ENCODE measurements at places on chromosomes 6 and 20.

- DNase-seq: no peak
Measured at GRCh38 chr6:81093051-81093450, 659.4 kb downstream of the TENT5A start.

GRCh38 chr20:60292001-60292520 lies 333.8 kb downstream of the CDH26 start:
- DNase-seq: no peak

GRCh38 chr6:20845592-20845991 lies 311.3 kb downstream of the CDKAL1 start:
- no peak for DNase-seq

- no peak for DNase-seq
Measured at GRCh38 chr6:2917801-2918445, 14.8 kb upstream of the SERPINB9 start.

- DNase-seq: no peak
Measured at GRCh38 chr20:63381781-63382431, 20.8 kb upstream of the CHRNA4 start.

DNA sequence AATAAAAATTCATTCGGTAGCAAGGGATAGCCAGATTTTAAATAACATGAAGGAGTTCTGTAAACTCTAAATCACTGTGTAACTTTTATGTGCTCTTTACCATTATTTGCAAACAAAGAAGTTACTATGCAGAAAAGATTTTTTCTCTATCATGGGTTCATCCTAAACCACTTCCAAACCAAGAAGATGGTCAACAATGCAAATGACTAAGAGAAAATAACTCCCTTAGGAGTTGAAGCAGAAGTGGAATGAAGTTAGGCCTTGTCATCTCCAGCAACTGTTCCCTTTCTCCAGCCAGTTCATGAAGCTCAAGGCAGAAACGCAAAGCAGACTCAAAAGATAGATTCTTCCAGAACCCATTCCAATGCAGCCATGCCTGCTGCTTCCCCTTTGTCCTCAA lies 66.0 kb downstream of the MBOAT1 start:
- DNase-seq: no peak

DNA sequence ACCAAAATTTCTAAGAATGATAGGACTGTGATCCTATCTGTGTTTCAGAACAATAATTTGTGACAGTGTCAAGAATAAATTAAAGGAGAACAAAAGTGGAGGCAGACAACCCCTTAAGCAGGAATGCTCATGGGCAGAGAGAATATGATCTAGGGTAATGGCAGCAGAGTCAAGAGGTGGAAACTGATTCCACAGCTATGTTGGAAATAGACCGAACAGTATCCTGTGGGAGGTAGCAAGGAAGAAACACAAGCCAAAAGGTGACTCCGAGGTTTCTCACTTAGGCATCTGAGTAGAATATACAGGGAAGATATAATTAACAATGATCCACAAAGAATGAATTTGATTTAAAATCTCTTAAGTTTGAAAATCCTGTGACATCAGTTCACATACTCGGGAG lies 100.5 kb downstream of the NRSN1 start:
- DNase-seq: no peak

DNA sequence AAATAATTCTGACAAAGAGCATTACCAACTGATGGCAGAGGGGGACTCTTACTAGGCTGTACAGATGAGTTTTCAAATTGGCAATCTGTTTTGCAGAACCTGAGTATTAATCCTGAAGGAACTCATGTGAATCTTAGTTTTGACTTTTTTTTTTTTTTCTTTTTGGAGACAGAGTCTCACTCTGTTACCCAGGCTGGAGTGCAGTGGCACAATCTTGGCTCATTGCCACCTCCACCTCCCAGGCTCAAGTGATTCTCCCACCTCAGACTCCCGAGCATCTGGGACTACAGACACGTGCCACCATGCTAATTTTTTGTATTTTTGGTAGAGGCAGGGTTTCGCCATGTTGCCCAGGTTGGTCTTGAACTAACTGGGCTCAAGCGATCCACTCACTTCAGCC lies 49.3 kb downstream of the KCTD20 start:
- no peak for DNase-seq

- no peak for DNase-seq
Measured at GRCh38 chr6:113526995-113527394, 330.1 kb upstream of the MARCKS start.

GRCh38 chr6:66896415-66896814 lies 1189.4 kb upstream of the EYS start:
- DNase-seq: peak; percentile 13

DNA sequence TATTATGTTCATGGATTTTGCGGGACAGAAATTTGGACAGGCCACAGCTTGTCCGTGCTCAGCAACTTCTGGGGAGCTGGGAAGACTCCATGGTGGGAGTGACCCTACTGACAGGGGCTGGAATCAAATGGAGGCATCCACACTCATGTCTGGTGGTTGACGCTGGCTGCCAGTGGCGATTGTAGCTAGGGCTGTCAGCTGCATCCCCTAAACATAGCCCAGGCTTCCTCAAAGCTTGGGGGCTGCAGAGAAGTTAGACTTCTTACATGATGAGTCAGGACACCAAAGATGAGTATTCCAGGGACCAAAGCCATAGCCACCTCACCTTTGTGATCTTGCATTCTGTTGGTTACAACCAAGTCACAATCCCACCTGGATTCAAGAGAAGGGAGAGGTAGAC lies 18.4 kb upstream of the FAM50B start:
- DNase-seq: no peak

DNA sequence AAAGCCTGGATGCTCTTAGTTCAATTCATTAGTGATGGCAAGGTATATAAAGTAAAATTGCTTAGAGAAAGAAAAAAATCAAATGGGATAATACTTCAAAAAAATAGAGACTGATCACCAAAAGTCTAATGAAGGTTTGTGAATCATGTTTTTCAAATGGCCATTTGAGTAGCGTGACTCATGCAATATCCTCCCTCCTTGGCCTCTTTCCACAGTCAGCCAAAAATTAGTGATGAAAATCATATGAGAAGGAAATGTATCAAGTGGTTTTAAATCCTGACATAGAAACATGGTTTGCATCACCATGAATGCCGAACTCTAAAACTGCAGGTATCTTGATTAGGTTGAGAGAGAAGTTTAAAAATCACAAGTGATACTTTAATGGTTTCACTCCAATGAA lies 1.2 kb upstream of the COL19A1 start:
- no peak for DNase-seq

- DNase-seq: no peak
Measured at GRCh38 chr6:163249651-163250101, 164.8 kb upstream of the QKI start.

- DNase-seq: no peak
Measured at GRCh38 chr6:157305670-157306653, 17.4 kb downstream of the TMEM242 start.

- no peak for DNase-seq
Measured at GRCh38 chr6:1222728-1223595, 88.9 kb upstream of the FOXQ1 start.

DNA sequence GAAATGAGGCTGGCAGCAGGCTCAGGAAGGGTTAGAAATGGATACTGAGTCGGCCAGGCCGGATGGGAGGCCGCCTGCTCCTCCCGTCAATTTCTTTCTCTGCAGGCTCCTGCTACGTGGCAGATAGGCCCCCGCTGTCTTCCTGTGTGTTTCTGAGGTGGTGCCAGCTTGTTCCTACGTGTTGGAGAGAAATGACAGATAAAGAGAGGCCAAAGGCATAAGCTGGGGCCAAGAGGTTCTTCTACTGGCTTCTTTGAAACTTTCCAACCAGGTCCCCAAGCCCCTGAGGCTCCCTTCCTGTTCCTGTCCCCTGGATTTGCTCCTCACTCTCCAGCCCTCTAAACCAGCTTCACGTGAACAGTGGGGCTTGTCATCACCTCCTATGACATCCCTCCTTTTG lies 76.8 kb downstream of the TCP11 start:
- DNase-seq: no peak

- DNase-seq: no peak
Measured at GRCh38 chr6:149227796-149228195, 89.7 kb upstream of the TAB2 start.

DNA sequence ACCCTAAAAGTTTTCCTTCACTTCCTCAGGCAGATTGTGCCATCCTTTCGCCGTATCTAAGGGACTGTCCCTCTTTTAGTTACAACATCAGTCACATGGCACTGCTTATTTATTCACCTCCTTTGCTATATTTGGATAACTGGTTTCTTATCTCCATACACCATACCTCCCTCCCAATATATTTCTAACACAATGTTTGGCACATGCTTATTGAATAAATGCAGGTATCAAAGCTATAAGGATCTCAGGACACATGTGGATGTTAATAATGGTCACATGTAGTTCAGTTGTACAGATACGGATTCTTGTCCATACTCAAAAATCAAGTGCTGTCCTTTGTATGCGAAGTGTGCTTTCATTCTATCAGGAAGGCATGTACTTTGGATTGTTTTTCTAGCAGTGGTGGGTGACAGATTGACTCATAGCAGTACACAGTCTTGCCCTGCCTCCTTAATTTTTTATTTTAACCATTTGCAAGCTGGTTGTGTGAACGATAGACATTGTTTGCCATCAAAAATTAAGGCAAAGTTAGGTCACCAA lies 407.1 kb upstream of the RUNX2 start:
- no peak for DNase-seq

DNA sequence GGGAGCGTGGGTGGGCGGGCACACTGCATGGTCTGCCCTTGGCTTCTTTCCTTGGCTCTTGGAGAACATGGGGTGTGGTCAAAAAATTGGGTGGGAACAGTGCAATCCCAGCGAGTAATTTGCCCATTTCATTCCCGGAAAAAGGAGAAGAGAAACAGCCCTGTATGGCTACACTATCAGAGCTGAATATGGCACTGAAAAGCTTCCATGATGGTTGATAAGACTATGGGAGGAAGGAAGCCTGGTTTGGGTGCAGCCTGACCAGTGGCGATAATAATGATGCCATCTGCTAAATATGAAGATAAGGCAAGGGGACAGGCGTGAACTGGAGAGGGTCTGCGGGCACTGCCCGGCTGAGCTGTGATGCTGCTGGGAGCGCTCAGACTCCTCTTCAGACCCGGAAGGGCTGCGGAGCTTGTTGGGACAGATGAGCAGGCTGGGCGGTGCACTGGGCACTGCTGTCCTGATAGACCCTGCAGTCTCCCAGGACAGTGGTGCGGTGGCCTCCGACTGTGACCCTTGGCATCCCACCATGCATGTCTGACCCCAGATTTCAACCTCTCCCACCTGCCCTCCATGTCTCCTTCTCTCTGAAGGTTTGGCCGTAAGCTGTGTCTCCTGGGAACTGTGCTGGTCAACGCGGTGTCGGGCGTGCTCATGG lies 10.2 kb downstream of the SLC22A1 start:
- DNase-seq: no peak

DNA sequence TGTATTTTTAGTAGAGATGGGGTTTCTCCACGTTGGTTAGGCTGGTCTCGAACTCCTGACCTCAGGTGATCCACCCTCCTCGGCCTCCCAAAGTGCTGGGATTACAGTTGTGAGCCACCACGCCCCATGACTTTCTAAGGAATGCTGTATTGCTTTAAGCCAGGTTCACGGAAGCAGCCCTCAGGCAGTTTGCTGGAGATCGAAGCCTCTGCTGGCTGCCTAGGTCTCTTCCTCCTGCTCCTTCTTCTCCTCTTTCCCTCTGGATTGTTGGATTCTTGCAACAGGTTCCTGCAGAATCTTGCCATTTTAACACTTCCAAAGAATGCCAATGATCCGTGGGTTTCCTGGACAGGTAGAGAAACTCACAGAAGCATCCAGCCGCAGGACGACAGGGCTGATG lies 29.3 kb upstream of the B4GALT5 start:
- no peak for DNase-seq

DNA sequence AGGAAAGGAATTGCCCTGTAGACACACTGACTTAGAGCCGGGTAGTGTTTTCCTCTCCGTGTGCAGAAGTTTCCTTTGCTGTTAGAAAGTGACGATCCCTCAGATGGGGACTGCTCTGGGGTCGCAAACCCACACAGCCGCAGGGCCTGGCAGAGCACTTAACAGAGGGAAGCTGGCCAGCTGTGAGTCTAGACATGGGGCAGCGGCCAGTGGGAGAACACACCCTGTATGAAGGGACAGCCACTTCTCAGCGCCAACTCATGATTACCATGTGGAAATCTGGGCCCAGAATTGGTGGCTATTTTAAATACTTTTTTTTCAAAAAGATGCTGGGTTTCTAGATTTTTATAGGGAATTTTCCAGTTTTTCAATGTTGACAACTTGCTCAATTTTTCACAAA lies 39.4 kb downstream of the SLC9A8 start:
- no peak for DNase-seq

DNA sequence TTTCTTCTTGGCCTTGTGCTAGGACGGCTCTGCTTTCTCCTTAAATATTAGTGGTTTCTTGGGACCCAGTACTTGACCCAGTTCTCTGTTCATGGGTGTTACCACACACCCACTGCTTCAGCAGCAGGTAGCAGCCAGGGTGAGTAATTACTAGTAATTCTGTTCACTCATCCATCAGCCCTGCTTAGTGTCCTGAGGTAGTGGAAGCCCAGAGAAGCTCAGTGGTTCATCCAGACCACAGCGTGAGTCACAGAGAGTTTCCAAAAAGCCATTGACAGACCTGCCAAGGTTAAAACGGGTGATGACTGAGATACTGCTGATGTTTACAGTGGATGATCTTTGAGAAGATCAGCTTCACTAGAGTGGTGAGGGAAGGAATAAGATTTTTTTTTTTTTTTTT lies 51.7 kb upstream of the HINT3 start:
- DNase-seq: peak; percentile 22

GRCh38 chr6:119060255-119060907 lies 18.1 kb downstream of the FAM184A start:
- DNase-seq: no peak

DNA sequence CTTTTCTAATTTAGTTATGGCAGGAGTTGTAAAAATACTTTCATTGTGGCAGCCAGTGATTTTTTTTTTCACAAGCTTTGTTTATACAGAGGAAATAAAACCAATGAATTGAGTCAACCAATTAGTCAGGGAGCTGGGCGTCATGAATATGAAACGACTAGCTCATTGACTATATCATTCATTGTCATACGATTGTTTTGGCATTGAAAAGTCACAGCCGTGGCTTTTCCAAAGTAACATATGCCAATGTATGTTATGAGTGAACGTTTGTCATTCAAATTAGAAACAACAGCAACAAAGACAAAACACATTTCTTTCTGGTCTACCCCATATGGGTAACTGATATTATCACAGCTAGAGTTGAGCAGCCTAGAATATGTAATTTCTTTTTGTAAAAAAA lies 810.6 kb downstream of the EPHA7 start:
- no peak for DNase-seq

GRCh38 chr6:166496460-166496859 lies 90.0 kb downstream of the RAMACL start:
- no peak for DNase-seq
